ENCODE measurements at places on chromosomes 4 and X. TPM values are rescaled to one million over a fixed set of nuclear protein-coding genes. Genes with fewer than 3 reads are reported as not detected.

TRIM75 gene
- total RNA-seq, result not detected

DNA sequence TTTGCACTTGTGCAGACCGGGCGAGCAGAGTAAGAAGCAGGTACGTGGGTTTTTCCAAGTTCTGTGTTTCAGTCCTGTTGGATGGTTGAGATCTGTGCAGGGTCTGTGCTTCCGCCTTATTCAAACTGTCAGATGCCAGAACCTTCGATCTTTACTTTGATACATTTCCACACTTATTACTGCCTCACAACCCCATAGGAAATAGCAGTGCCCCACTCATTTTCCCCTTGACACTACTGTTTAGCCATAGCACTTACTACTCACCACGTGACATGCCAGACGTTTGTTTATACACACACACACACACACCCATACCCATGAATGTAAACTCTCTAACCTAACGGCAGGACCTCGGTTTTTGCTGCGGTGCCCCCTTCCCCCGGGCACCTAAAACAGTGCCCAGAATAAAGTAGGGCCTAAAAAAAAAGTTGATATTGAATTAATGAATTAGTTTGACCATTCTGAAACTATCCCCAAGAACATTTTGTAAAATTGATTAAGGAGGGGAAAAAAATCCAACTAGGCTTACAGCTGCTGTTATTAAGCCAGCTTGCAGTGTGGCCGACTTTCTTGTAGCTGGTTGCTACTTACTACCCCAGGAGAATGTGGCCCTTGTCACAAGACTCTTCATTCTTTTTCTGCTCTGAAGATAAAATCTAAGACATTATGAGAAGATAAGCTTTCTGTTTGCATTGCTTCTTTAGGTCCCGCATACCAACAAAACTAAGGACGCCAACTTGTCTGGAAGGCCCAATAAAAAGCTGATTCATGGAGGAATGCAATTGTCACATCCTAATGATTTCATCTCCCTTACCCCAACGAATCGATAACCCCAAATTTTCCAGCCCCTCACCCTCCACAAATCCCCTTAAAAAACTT, 704 bp upstream of the SEPSECS start:
- DNase-seq, result no peak

- DNase-seq, result no peak
Observed at GRCh38 chrX:124506066-124506465, 159.7 kb downstream of the SH2D1A start.

GRCh38 chr4:13413729-13414437, 70.3 kb downstream of the RAB28 start:
- no peak for DNase-seq

DNA sequence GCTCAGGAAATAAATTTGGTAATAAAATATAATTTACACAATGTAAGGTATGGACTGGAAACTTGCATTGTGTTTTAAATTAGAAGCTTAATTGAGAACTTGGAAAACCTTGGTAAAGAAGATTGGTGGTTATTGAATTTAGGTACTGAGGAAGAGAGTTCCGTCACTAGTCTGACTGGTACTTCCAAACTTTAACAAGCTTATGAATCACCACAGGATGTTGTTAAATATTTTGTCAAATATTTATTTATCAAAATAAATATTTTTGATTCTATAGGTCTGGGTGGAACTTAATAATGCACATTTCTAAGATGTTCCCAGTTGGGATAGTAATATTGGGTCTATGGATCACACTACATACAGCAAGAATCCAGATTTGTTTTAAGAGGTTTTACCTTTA, 992.2 kb downstream of the ARAP2 start:
- DNase-seq, result no peak

Measured in H1 (cell line).